ENCODE measurements at places on chromosomes 2 and 18.

DNA sequence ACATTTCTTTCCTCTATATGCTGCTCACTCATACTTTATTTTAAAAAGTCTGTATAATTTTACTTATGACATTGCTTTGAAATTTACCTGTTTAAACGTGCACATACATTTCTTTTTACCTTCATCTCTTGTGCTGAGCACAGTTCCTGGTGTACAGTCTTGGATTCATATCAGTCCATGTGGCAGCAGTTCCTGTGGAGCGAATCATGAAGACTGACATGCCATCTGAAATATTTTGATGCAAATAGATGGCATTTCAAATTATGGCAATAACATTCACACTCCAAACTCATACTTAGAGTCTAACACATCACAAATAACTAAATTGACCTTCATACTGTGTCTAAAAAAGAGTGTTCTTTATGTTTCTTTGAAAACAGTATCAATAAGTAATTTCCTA, 90.3 kb upstream of the CDH2 start:
- no peak for DNase-seq

GRCh38 chr2:15802657-15803542, 137.4 kb upstream of the MYCN start:
- no peak for DNase-seq

- DNase-seq: no peak
These were observed 296 bp downstream of the TTC21B start for GRCh38 chr2:165953306-165953654.

DNA sequence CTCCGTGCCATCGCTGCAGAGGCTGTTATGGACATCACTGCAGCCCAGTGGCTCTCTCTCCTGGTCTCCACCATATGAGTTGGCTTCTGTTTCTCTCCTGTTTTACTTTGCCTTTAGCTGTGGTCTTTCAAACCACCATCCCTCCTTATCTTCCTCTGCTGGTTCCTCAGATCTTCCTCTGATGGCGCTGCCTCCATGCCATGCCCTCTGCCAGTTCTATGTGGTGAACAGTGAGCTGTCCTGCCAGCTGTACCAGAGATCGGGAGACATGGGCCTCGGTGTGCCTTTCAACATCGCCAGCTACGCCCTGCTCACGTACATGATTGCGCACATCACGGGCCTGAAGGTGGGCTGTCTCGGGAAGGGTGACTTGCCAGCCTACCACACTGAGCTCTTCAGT, 13.1 kb downstream of the TYMS start:
- DNase-seq: no peak

- no peak for DNase-seq
These were observed 177.2 kb downstream of the TXNL1 start for GRCh38 chr18:56461151-56461550.

- DNase-seq: no peak
These were observed 235.1 kb upstream of the ZNF804A start for GRCh38 chr2:184363213-184363612.

- DNase-seq: no peak
These were observed 45.9 kb downstream of the WIPF1 start for GRCh38 chr2:174551697-174552096.

- no peak for DNase-seq
These were observed 21.6 kb upstream of the GPR17 start for GRCh38 chr2:127624320-127624755.

- DNase-seq: no peak
These were observed 30.1 kb upstream of the ATL2 start for GRCh38 chr2:38407111-38407682.

DNA sequence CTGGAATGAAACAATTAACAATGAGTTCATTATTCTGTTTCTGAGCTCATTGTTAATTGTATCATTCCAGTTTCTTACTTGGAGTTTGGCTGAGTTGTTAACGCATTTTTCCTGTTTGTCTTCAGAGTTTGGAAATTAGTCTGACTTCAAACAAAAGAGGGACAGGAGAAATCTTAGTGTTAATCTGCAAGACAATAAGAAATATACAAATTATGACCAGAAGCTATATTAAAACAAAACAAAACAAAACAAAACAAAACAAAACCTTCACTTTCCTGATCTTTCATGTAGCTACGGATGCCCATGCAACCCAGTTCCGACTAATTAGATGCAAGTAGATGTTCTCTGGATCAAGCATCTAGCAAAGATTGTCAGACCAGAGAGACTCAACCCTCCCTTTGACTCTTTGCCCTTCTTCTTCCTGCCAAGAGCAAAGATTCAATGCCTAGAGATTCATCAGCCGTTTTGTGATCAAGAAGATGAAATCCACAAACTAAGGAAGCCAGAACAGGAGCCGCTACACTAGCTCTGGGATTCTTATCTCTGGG, 686.2 kb upstream of the FSHR start:
- DNase-seq: no peak

GRCh38 chr2:226873051-226873620, 37.3 kb downstream of the RHBDD1 start:
- DNase-seq: no peak

- DNase-seq: no peak
These were observed 428.7 kb upstream of the ACVR2A start for GRCh38 chr2:147416099-147416498.

DNA sequence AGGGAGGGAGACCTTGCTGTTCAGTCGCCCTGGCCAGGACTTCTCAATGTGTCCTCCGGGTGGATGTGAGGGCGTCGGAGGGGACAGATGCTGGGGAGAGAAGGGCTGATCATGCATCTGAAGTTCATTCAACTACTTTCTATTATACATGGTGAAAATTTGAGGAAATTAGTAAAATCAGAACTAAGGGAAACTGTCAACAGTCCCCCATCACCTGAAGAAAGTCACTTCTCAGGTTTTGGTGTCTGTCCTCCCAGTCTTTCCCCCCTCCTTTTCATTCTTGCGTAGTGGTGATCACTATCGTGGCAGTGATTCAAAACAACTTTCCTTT, 17.4 kb upstream of the ACKR3 start:
- no peak for DNase-seq

DNA sequence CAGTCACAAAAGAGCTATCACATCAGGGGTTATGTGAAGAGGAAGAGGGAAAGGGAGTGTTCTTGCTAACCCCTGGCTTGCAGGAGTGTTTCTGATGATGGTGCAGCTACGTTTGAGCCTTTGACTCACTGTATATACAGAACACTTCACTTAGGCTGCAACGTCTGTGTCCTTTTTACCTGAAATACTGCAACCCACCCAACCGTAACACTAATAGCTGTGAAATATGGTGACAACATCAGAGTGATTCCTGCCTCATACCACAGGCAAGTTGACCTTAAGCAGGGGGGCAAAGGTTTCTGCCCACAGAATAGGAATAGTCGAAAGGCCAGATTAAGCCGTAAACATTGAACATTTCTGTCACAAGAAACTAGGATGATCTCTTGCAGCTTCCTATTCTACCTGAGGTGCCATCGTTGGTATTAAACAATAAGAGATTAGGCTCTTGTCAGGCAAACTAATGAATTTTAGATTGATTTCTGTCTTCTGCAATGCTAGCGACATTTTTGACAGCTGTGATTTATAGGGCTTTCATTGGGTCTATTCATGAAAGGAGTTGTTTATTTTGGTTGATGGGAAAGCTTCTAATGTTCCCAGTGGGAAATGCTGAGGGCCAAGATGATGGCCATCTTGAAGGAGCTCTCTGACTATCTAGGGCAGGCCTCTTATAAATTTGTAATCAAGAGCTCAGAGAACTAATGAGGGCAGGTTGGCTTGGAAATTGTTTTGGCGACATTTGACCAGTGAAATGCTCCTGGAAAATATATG, 316.8 kb downstream of the PIK3C3 start:
- no peak for DNase-seq

DNA sequence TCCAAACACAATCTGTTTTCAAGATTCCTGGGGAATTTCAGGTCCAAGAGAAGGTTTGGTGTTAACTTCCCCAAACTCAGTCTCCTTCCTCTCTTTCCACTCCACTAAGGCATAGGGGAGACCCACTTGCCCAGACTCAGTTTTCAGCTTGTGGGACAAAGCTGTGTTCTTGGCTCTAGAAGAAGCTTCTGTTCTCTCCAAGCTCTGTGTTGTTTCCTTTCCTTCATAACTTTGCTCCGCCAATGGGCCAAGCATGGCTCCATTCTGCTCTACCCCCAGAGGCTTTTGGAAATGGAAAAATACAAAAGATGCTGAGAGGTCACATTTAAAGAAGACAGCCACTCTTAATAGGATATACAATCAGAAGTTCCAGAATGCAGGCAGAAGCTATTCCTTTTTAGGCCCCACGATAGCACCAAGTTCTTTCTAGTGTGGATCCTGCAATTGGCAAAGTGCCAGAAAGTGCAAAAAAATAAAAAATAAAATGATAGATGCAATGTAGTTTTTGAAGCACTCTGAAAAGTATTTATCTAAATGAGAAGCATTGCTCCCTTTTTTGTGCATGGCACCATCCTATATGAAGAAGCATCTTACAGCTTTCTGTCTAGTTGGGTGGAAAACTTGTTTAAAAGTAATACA, 510.1 kb downstream of the TXNL1 start:
- no peak for DNase-seq

- no peak for DNase-seq
These were observed 23.3 kb downstream of the SIX3 start for GRCh38 chr2:44964752-44965236.

- no peak for DNase-seq
These were observed 1354.9 kb downstream of the SUCLG1 start for GRCh38 chr2:83104202-83104601.

DNA sequence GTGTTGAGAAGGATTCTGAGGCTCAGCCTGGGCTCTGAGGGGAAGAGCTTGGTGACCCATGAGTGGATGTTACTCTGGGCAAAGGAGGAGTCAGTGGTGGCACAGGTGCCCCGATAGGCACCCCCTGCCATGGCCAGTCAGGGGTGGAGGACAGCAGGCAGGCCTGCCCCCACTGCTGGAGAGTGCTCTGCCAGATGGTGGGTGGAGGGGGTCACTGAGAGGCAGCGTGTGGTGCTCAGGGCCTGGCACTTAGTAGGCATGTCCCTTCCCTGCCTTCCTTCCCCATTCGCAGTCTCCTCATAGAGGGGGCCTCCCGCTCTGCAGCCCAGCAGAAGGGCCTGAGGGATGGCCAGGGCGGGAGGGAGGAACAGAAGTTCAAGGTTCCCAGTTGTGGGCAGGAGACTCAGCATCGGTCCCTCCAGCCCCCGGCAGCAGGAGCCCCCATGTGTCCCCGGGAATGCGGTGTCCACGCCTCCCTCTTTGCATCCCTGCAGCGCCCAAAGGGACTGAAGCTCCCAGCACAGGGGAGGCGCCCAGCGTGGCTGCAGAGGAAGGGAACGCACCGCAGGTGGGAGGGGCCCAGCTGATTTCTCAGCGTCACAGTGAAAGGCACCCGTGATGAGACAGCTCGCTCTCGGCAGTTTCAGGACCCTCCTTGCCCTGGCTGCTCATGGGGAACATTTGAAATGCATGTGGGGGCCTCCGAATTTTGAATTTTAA, 5.7 kb upstream of the SNED1 start:
- DNase-seq: no peak

GRCh38 chr2:239093952-239094351, 246.1 kb downstream of the TWIST2 start:
- DNase-seq: no peak

GRCh38 chr18:58045242-58046092, 1.4 kb downstream of the NEDD4L start:
- no peak for DNase-seq

DNA sequence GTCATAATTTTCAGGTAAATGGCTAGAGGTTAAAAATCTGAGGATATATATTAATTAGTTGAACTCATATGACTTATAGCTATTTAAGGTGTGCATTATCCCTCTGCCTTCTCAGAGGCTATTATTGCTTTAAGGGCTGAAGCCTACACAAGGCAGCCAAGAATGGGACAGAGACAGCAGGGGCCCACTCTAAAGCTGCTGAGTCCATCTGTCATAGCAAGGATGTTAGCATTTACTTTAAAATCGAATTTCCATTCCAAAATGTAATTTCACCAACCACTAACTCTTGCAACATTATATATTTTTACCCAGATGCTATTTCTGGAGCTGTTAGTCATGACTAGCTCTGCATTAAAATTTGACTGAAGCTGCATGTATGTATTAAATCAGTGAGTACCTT, 236.3 kb upstream of the FSIP2 start:
- no peak for DNase-seq

DNA sequence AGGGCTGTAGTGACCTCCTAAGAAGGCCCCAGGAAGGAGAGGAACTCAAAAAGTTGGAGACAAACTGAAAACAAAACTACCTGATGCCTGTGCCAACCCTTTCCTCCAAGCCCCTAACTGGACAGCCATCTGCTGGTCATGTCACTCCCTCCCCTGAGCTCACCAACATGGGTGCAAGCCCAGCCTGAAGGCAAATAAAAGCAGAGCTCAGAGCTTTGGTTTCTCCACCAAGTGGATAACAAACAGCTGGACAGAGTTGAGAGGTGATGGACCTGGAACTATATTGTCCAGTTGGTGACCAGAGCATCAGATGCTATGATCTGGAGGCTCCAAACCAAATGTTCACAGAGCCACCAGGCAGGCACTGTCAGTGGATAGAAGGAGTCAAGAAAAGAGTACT, 34.6 kb upstream of the MAL start:
- no peak for DNase-seq

DNA sequence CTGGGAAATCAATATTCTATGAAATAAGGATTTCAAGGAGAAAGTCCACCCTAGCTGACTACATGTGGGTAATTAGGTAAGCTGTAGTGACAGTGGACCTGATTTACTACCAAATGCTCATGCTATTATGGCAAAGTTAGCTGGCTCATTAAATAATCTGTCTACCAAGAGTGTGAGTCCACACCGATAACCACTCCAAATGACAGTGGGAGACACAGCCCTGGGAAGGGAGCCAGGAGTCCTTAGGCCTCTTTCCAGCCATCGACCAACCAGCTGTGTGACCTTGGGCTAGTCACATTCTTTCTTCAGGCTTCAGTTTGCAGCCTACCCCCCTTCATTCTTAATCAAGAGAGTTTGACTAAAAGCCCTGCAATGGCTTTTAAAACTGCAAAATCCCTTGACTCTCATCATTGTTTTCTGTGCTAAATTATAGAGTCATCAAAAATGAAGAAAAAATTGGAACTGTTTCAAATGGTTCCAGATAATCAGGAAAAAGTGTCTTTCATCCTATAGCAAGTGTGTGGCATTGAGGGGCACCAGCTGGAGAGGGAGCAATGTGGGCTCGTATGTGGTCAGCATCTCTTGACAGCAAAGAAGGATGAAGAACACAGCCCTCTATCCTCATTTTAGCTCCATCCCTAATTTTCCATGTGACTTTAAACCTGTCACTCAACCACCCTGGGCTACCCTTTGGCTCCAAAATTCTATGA, 45.6 kb upstream of the SLC14A2 start:
- no peak for DNase-seq

GRCh38 chr2:19141234-19142004, 217.0 kb downstream of the OSR1 start:
- DNase-seq: no peak

GRCh38 chr2:191957996-191958860, 111.3 kb upstream of the CAVIN2 start:
- DNase-seq: no peak

DNA sequence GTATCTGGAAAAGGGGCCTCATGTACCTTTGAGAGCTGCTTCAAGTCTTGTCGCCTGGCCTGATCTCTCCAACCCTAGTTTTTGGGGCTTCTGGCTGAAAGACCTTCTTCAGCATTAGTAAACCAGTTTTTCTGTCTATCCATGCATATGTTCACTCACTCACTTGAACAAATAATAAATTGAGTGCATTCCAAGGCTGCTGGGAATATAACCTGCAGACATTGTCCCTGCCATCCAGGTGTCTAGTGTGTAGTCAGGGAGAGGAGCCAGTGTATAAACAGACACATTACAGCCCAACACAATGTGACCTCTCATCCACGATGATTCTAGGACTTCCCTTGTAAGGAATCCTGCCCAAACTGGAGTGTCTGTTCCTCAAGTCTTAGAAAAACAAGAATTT, 262.1 kb downstream of the PRKCE start:
- DNase-seq: no peak

All from NT2/D1 (cell line).